ENCODE measurements at places on chromosomes 5 and 9.
A peak's percentile ranks its signal among the peaks of the same experiment; 100 is the strongest.

GRCh38 chr5:129124608-129125007 lies 30.1 kb downstream of the ISOC1 start:
- no peak for DNase-seq

GRCh38 chr9:91199739-91200497 lies 161.8 kb downstream of the AUH start:
- DNase-seq, result no peak

DNA sequence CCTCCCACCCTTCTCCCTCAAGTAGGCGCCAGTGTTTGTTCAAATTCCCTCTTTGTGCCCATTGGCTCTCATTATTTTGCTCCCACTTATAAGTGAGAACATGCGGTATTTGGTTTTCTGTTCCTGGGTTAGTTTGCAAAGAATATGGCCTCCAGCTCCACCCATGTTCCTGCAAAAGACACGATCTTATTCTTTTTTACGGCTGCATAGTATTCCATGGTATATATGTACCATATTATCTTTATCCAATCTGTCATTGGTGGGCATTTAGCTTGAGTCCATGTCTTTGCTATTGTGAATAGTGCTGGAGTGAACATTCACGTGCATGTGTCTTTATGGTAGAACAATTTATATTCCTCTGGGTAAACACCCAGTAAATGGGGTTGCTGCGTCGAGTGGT lies 63.0 kb upstream of the OTULINL start:
- no peak for DNase-seq

GRCh38 chr5:132237141-132237540 lies 9.5 kb upstream of the P4HA2 start:
- DNase-seq, result no peak

GRCh38 chr5:40150896-40151295 lies 528.8 kb upstream of the PTGER4 start:
- no peak for DNase-seq

GRCh38 chr5:141848744-141849414 lies 29.3 kb downstream of the PCDH1 start:
- DNase-seq, result no peak

- no peak for DNase-seq
These were observed 26.8 kb downstream of the WWC1 start for GRCh38 chr5:168318240-168318639.

DNA sequence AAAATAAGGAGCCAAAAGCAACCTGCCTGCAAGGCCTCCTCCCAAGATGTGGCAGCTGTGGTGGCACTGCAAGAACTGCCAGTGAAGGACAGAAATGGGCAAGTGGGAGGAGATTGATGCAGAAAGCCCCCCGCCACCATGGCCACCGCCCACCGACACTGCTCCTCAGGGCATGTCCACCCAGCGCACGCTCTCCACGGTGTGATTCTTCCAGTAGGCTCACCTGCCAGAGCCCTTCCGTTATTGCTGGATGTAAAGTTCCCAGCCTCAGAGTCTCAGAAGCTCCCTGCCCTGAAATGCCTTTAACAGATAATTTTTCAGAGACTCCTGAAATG lies 155.2 kb upstream of the PHYKPL start:
- DNase-seq, result no peak

- DNase-seq, result peak; percentile 18
These were observed 833 bp downstream of the ANKHD1 start for GRCh38 chr5:140402258-140403074.

DNA sequence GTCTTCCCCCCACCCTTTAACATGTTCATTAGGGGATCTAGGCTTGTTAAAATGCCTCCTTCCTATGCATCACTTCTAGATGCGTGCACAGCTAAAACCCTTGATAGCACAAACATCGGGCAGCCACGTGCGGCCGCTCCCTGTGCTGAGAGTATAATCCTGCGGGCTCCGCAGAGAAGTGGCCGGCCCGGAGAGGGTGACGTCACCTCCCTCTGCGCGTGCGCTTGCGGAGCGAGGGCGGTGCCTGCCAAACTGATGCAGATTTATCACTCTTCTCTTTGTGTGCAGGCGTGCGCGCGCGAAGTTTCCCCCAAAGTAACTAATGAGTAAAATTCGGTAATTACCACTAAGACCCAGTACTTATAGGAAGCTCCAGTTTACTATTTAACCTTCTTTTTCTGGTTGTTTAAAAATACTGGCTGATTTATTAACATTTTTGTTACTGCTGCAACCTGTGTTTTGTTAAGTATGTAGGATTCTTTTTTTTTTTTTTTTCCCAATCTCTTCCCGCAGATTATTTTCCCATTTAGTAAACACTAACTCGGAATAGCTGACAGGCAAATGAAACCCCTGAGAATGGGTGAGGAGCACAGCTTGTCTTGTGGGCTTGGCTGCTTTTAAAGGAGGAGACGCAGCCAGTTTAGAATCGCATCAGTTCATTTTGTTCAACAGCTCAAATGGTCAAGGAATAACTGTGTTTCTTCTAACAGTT lies 121.6 kb downstream of the TRIO start:
- peak; percentile 61 for DNase-seq

- no peak for DNase-seq
These were observed 62.7 kb upstream of the GGTA1 start for GRCh38 chr9:121562301-121562700.

- no peak for DNase-seq
These were observed 265.8 kb upstream of the TRPC7 start for GRCh38 chr5:136631186-136631585.

GRCh38 chr5:69415584-69415958 lies 655 bp downstream of the MARVELD2 start:
- no peak for DNase-seq

DNA sequence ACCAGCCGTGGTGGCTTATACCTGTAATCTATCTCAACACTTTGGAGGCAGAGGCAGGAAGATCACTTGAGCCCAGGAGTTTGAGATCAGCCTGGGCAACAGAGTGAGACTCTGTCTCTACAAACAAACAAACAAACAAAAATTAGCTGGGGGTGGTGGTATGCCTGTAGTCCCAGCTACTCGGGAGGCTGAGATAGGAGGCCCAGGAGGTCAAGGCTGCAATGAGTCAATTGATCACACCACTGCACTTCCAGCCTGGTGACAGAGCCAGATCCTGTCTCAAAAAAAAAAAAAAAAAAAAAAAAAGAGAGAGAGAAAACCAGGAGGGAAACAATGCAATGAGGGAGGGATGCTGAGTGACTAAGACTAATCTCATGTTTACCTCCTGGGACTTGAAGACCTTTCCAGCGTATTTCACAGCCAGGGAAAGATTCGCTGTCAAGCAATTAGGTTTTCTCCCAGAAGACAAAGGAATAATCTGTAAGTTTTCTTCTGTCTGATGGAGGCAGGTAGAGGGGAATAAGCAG lies 51.1 kb upstream of the MIER3 start:
- DNase-seq, result no peak

DNA sequence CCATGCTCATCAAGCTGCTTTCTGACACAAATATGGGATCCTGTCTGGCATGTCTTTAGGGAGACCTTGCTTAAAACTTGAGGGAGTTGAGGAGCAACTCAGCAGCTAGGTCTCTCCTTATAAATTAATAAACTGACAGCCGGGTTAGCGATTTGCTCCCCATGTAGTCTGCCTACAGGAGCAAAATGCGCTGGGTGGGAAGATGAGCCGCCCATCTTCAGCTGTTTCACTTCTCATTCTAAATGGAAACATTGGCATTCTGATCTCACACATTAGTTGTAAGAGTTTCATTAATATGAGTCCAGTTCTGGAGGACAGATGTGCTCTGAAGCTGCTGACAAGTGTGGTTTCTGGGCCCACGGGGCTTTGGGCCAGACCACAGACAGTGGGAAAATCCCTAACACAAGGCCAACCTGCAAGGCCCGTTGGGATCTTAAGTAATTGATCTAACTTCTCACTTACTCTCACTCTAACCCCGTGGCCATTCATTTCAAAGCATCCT lies 197.0 kb downstream of the MCTP1 start:
- no peak for DNase-seq

DNA sequence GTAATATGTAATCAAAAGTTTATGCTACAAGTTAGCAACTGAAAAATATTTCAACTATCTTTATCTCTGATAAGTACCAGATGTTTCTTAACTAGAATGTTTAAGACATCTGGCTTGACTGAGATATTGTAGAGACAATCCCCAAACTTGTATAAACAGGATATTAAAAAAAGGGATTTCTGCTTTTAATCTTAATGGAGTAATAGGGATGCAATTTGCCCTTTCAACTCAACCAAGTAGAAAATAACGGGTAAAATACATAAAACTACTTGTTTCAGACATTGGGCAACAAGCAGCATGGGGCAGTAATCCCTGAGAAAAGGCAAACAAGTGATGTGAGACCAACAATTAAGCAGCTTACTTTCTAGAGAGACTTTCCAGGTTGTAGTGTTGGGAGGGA lies 9.4 kb upstream of the ADAMTS12 start:
- DNase-seq, result no peak
